ENCODE measurements at places on chromosomes 7 and 10.

GRCh38 chr7:130013241-130013640 is 37.9 kb downstream of the ZC3HC1 start:
- DNase-seq: no peak

- no peak for DNase-seq
These were observed 31.6 kb downstream of the IKZF1 start for GRCh38 chr7:50335795-50336754.

- no peak for DNase-seq
These were observed 13.4 kb upstream of the SLIT1 start for GRCh38 chr10:97199152-97199551.

- no peak for DNase-seq
These were observed 23.1 kb downstream of the DDC start for GRCh38 chr7:50542132-50542531.

GRCh38 chr10:96960872-96961271 is 128.8 kb downstream of the LCOR start:
- no peak for DNase-seq

- DNase-seq: no peak
These were observed 362.3 kb downstream of the GRID1 start for GRCh38 chr10:86004337-86004736.

GRCh38 chr7:44066494-44067063 is 1.2 kb upstream of the PGAM2 start:
- no peak for DNase-seq

- DNase-seq: peak; percentile 98
These were observed at the start of gene KCTD7 for GRCh38 chr7:66628361-66629221. KCTD7 (plus strand) TSS chr7:66628881; CDS start chr7:66629065, 184 bp downstream.

DNA sequence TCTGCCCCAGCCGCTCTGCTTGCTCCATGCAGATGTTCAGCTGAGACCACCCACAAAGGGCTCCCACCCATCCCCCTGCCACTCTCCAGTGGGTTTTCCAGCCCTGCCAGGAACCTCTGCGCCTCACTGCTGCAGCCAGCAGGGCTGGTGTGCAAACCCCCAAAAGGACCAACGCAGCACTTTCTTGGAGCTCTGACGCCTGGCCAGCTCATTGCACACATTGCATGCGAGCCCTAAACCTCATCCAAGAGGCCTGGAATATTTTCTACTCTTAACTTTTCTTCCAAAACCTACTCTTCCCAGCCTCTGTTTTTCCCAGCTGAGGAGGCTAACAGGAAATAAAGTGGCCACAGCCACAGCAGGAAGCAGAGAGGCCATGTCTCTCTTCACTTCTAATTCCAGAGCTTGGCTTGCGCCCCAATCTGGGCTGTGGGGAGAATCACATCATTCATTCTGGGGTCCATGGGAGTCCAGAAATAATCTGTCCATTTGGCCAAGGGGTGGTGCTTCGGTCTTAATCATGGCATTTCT is 4.6 kb upstream of the FAM170B start:
- no peak for DNase-seq

- DNase-seq: no peak
These were observed 12.7 kb downstream of the PPIF start for GRCh38 chr10:79359816-79360498.

DNA sequence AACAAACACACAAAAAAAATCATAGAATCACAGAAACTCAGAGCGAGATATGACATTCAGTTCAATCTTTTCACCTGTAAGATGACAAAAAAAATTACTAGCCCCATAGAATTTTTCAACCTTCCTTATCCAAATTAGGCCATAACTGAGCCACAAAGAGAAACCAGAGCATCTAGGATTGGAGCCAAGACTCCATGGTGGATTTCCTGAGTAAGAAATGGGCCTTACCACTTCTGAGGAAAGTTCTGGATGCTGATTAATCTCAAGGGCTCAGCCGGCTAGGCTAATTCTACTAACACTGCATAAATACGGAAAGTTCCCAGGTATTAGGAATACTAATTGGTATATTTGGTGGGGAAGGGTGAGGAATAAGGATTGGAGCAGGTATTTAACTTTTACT is 16.8 kb downstream of the LIPM start:
- no peak for DNase-seq

DNA sequence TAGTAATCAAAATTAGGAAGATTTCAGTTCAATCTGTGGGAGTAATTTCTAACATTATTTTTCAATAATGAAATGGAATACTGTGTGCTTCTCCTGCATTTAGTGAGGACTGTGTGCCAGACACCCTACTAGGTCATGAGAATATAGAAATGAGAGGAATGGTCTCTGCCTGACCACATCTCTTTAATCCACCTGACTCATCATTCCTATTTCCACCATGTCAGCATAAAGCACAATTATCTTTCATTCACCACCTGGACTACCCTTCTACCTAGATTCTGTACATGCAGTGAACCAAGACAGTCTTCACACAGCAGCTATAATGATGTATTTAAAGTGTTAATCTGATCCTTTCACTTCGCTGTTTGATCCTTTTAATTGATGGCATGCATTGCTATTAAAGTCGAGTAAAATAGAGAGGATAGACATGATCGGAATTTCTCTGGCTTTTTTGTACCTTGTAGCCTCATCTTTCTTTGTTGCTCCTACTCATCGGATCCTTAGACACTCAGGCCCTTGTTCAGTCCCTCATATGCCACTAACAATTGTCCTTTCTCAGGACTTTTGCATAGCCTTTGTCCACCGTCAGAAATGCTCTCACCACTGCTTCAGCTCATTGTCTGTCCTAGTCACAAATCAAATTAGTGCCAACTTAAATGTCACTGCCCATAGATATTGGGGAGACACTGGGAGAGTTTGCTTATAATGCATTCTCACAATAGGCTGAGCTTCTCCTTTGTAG is 1037.1 kb downstream of the REEP3 start:
- no peak for DNase-seq

DNA sequence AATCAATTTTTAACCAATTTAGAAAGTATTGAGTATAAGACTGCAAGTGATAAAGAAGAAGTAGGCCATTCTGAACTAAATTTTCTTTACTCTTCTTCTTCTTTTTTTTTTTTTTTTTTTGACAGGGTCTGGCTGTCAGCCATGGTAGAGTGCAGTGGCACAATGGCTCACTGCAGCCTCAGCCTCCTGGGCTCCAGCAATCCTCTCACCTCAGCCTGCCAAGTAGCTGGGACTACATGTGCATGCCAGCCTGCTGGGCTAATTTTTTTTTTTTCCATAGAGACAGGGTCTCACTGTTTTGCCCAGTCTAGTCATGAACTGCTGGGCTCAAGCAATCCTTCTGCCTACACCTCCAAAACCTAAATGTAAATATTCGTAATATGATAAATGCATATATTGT is 63.2 kb downstream of the DGKB start:
- DNase-seq: no peak

DNA sequence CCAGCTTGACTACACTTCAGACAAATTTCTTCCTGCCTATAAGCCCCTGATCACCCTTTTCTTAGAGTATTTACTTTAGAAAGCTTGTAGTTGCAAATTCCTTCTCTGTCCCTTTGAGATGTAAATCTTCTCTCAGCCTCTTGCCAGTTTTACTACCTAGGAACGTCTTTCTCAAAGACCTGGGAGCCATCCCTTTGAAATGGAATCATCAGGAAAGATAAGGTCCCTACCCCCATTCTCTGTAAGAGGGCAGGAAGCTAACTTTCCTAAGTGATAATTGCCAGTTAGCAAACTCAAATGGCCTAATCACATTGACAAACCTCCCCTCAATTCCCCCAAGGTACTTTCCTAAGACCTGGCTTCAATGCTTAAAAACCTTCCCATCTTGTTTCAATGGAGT is 304.5 kb downstream of the MDFIC start:
- DNase-seq: no peak

- DNase-seq: no peak
These were observed 126.2 kb upstream of the NRP1 start for GRCh38 chr10:33460505-33461294.

DNA sequence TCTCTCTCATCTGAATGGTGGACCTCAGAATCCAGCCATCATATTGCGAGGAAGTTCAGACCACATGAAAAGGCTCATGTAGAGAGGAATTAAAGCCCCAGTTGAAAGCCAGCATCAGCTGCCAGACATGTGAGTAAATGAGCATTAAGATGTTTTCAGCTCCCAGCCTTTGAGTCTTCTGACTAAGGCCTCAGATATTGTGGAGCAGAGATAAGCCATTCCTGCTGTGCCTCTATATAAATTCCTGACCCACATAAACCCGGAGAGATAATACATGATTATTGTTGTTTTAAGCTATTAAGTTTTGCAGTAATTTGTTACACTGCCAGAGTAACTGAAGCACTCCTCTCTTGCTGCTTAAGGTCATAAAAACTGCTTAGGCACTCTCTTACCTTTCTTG is 14.6 kb downstream of the FAM149B1 start:
- no peak for DNase-seq

GRCh38 chr10:35218339-35218955 is 91.8 kb downstream of the CREM start:
- DNase-seq: peak; percentile 94

- no peak for DNase-seq
These were observed 65.6 kb downstream of the ZNF503 start for GRCh38 chr10:75335983-75336382.

GRCh38 chr7:47905076-47905920 is 43.0 kb downstream of the PKD1L1 start:
- DNase-seq: no peak

- no peak for DNase-seq
These were observed 213.3 kb downstream of the CUX1 start for GRCh38 chr7:102030696-102031095.

DNA sequence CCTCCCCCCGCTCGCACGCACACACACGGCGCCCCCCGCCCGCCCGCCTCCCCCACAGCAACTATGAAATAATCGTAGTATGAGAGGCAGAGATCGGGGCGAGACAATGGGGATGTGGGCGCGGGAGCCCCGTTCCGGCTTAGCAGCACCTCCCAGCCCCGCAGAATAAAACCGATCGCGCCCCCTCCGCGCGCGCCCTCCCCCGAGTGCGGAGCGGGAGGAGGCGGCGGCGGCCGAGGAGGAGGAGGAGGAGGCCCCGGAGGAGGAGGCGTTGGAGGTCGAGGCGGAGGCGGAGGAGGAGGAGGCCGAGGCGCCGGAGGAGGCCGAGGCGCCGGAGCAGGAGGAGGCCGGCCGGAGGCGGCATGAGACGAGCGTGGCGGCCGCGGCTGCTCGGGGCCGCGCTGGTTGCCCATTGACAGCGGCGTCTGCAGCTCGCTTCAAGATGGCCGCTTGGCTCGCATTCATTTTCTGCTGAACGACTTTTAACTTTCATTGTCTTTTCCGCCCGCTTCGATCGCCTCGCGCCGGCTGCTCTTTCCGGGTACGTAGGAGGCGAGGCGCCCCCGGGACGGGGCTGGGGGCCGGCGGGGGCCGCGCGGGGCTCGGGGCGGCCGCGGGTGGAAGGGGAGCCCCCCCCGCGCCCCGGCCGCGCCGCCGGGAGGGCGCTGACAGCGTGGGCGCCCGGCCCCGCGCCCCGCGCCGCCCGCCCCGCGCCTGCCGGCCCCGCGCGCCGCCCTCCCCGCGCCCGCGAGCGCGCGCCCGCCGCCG is 441 bp downstream of the BMI1 start:
- DNase-seq: peak; percentile 92

GRCh38 chr7:45663167-45663921 is 89.2 kb downstream of the ADCY1 start:
- peak; percentile 10 for DNase-seq

DNA sequence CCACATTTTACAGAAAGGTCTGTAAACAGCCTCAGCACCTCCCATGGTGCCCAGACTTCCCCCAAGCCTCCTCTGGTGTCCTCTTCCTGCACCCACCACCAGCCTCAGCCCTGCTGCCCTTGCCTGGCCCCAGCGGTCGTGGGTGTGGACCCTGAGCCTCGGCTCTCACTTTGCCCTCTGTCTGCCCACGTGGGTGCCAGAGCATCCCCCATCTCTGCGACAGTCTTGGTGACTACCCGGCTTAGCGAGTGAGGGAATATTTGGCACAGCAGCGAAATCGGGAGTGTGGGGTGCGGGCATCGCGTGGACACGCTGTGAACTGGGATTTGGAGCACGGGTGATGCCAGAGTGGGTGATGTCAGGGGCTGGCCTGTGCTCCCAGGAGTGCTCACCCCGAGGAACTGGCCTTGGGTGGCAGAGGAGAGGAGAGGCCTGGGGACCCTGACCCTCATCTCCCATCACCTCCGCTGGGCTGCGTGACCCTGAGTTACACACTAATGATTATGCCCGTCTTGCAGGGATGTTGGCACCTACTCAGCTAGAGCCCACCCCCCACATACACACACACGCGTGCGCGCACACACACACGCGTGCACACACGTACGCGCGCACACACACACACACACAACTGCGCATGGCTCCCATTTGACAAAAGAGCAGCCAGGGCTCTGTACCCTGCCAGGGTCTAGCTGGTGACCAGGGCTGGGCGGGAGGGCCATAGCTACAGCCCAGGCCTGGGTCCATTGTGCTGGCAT is 8.7 kb downstream of the ELFN1 start:
- no peak for DNase-seq

DNA sequence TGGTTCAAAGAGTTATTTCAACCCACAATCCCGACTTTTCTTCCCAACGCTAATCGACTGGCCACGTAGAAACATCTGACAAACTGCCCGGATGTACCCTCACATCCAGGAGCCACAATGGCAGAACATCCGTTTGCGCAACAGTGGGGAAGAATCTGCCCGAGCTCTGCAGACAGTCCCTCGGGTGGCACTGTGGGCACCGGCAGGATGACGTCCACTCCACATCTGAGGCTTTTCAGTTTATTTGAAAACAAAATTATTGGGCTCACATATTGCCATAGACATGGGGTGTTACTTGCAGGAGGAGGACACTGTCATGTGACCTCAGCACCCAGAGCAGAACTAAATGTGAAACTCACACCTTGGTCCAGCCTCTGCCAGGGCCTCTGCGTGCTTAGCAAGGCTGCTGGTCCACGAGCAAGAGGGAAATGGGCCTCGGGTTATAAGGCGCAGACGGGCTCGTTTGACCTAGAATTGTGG is 84.1 kb downstream of the MKI67 start:
- DNase-seq: no peak

- peak; percentile 75 for DNase-seq
These were observed at the start of gene CAV2 for GRCh38 chr7:116499168-116500077. CAV2 (plus strand) TSS chr7:116499738; CDS start chr7:116499782, 44 bp downstream.

GRCh38 chr7:130655286-130655685 is 13.3 kb downstream of the COPG2 start:
- no peak for DNase-seq

GRCh38 chr7:77587272-77587671 is 50.2 kb downstream of the PTPN12 start:
- no peak for DNase-seq

DNA sequence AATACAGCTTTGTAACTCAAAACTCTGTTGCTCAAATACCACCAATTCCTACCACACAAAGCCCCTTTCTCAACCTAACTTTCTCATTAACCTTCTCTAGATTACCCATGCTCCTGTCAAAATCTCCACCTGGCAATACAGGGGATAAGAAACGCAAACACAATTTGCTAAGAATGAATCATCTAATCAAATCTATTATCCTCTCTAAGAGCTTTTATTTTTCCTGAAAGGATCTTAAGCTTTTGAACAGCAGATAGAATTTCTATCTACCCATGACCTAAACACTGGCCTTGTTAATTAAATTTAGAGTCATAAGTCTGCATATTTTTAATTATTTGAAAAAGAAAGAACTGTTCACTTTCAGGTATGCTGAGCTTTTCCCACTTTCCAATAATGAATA is 98.3 kb downstream of the HBP1 start:
- DNase-seq: no peak

GRCh38 chr7:97770850-97771249 is 39.0 kb downstream of the TAC1 start:
- DNase-seq: no peak

Data from eye (tissue), 1 donor.